ENCODE measurements at places on chromosomes 12 and 14.
A peak's percentile ranks its signal among the peaks of the same experiment; 100 is the strongest.

GRCh38 chr12:5511644-5512600 is 80.0 kb downstream of the NTF3 start:
- peak; percentile 32 for DNase-seq

DNA sequence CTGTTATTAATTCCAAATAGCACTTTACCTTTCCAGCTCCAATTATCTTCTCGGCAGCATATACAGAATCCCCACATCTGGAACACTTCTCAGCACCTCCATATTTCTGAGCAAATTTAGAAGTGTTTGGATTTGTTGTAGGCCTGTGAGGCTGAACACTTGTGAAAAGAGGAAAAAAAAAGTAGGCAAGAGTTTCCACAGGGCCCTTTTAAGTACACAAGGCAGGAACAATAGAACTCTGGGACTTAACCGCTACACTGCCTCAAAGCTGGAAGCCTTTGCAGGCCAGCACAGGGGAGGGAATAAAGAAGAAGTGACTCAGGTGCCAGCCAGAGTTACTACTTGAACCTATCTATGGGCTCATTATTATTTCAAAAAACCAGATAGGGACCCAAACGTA is 18.6 kb downstream of the CSRP2 start:
- no peak for DNase-seq

- DNase-seq = no peak
Observed at GRCh38 chr14:79134361-79134760, 964.2 kb downstream of the NRXN3 start.

DNA sequence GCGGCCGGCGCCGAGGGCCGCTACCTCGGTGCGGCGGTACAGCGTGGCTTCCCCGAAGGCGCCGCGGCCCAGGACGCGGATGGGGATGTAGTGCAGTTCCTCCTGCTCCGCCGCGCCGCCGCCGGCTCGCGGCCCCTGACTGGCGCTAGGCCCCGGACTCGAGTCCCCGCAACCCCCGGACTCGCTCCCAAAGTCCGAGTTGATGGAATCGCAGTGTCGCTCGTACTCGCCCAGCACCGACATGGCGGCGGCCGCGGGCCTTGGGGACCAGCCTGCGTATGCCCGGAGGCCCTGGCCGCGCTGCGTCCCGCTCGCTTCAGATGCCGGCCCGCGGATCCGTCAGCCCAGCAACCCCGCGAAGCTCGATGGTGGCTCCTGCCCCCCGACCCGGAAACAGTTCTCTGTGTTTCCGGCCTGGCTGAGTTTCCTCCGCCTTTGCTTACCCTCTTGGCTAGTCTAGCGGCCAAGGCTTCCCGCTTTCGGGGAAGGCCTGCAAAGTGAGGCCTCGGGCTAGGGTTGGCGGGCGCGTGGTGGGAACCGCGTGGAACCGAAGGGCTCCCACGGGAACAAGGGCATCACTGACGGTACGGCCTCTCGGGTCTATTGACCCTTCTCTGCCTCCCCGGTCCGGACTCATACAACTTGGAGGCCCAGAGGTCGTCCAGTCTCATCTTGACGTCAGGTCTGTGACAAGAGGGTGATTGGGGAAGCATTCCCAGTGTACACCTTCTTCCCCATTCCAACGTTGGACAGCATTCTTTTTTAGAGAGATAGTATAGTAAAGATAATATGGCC is at the start of gene NEK9:
Gene NEK9 (minus strand): TSS at position 370 of the 795 bp plus-strand sequence. CDS start 127 bp downstream, at position 243.
- peak; percentile 91 for DNase-seq

- no peak for DNase-seq
Observed at GRCh38 chr14:77299771-77300170, 20.9 kb downstream of the POMT2 start.

DNA sequence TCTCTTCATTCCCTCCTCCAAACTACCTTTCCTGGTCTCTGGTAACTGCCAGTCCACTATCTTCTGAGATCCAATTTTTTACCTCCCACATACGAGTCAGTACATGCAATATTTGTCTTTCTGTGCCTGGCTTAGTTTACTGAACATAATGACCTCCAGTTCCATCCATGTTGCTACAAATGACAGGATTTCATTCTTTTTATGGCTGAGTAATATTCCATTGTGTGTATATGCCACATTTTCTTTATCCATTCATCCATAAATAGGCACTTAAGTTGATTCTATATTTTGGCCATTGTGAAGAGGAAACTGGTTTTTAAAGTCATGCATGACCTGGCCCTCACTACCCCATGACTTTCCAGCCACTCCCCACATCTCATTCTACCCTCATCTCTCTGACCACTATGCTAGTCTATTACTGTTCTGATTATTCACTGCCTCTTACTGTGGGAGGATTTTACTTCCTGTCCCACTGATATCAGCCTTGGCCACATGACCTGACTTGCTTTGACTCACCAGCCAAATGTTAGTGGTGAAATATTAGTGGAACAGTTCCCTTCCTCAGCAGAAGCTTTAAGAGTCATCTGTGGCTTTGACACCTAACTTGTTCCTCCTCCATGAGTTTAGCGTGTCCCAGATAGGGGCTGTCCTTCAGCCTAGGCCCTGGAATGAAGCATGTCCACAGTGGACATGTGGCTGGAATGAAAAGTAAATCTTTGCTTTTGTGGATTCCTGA is 52.2 kb downstream of the GOLGA5 start:
- DNase-seq = peak; percentile 77

DNA sequence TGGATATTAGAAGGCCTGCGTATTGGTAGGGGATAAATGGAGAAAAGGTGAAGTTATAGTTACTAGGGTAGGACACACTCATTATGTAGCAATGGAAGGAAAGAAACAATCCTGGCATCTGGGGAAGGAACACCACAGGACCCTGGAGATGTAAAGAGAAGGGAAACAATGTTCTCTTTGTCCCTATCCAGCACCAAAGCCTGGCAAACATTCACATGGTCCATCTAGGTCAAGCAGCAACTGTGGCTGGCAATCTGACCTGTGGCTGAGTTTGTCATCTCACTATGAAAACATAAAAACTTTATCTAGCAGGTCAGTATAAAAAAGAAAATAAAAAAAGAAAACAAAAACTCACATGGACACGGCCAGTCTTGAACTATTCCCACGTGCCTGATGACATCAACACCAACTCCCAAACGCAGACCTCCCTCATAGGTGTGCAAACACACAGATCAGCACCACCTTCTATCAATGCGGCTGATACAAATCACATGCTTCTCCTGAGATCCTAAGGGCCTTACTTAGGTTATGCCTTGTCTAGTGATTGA is 2.6 kb downstream of the POMT2 start:
- DNase-seq = no peak

- DNase-seq = no peak
Observed at GRCh38 chr14:90891326-90891725, 75.1 kb upstream of the TTC7B start.

DNA sequence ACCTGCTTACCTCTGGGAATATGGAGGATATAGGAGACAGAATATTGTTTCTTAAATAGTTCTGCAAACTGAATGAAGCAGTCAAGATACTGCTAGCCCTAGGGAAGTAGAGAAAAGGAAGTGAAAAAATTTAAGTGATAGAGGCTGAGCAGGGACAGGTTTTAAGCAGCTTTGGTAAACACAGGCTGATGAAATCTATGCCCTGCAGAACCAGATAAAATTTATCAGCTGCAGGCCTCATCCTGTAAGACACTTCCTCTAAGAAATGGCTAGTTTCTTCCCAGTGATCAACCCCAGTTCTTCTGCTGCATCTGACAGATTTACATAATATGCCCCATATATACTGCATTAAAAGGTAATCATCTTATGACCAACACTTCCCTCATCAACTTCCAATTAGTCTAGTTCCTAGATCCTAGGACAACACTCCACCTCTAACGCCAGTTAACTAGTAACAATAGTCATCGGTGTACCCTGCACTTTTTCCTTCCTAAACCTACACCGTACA is 1.3 kb upstream of the ESYT1 start:
- DNase-seq = peak; percentile 79

DNA sequence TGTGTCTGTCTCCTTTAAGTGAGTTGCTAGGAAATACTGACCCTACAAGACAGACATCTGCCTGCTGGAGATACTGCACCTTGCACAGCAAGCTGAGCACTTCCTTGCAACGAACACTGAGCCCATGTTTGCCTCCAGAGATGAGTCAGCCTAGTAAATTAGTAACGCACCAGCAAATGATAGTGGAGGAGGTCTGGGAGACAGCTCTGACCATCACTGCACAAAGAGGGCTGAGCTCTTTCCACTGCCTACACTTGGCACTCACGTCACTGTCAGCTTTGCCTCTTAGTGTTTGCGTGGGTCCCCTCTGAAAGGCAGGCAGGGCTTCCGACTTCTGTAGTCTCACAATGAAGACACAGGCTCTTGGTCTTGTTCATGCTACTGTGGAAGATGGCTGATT is 109.0 kb downstream of the APAF1 start:
- no peak for DNase-seq

DNA sequence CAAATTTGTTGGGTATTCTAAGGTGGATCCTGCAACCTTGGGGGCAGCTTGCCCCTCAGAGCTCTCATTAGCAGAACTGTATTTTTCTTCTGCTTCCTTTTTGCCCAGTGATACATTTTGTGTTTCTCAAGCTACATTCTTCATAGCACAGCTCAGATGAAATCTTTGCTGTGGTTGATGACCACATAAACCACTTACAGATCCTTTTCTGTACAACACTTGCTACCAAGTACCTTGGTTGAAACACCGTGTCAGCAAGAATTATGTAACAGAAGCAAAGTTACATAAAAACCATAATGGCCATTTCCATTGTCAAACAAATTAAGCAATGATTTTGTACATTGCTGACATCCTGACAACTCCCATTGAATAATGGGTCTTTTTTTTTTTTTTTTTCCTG is 9.7 kb upstream of the PLBD1 start:
- DNase-seq = peak; percentile 16

DNA sequence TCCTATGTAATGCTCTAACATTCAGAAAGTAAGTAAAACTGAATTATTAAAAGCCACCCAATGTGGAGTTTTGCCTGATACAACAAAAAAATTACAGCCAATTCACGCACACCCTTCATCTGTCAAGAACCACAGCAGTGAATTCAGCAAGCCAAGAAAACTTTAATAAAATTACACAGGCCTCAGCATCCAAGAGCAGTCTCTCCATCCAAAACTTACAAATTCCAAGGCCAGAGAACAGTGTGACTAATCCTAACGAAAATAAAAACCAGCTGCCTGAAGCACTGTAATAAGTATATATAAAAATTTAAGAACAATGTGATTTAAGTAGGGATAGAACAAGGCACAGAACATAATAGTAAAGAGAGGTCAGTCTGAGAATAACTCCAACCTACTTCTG is 54.2 kb downstream of the SIX6 start:
- DNase-seq = no peak

- DNase-seq = no peak
Observed at GRCh38 chr14:71533390-71533789, 398.8 kb upstream of the RGS6 start.

- DNase-seq = no peak
Observed at GRCh38 chr12:110858848-110859247, 12.1 kb downstream of the CCDC63 start.

GRCh38 chr14:63224196-63224595 is 20.0 kb downstream of the RHOJ start:
- DNase-seq = no peak

DNA sequence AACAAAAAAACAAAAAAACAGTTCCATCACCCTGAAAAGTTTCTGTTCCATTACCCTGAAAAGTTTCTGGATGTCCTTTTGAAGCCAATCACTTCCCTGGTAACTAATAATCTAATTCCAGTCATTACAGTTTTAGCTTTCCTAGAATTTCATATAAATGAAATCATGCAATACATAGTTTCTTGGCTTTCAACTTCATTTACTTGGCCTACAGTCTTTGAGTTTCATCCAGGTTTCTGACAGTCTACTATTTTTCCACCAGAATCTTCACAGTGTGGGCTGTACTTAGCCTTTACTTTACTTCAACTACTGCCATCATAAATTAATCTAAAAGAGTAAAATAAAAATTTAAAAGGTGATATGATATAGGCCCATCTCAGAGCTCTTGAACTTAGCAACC is 55.5 kb downstream of the RPS6KA5 start:
- no peak for DNase-seq

DNA sequence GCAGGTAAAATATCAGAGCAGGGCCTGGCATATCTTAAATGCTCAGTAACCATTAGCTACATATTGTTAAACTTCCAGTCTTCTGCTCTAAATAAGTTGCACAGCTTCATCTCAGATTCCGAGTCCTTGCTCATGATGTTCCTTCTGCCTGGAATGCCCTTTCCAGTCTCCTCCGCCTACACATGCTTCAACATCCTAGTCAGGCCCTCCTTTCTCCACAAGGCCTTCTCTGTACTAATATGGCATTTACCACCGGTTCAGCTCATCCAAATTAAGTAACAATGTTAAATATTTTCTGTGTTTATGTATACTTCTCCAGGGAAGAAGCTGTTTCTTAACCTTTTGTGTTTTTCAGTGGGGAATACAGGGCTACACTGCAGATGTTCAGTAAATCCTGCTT is 8.5 kb downstream of the DHH start:
- no peak for DNase-seq

DNA sequence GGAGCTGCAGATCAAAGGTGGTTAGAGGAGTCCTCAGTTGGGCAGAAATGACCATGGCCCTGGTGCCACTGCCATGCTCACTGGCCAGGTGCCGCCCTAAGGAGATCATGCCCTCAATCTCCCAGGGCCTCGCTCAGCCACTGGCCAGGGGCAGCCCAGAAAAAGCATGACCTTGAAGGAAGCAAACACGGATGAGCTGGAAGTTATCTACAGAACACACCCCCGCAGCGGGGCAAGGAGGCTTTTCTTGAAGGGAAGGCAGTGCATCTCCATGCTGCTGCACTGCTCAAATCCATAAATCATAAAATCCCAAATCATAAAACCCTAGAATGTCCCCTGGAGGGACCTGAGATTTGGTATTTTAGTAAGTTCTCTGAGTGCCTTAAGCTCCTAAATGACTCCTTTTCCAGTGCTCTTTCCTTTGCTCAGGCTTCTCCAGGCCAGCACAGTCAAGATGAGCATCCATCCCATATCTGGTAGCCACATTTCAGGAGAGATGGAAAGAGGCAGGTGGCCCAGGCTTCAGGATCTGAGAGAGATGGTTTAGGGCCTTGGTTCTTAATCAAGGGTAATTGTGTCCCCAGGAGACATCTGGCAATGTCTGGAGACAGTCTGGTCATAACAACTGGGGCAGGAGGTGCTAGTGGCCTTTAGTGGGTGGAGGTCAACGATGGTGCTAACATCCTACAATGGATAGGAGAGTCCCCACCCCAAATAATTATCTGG is 217.3 kb downstream of the RBM19 start:
- no peak for DNase-seq

DNA sequence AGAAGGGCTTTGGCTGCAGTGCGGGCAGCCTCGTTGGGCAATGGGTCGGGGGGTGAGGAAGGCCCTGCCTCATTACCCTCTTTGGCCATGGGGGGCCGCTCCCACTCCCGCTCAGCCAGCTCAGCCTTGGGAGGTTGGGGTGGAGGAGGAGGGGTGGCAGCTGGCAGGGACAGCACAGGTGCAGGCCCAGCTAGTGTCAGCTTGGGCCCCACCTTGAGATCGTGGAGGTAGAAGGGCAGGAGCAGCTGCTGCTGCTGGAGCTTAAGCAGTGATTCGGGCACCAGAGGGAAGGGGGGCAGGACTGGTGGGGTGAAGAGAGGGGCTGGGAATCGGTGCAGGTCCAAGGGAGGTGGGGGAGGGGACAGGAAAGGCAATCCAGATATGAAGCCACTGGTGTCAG is 26.0 kb downstream of the ZFHX2 start:
- DNase-seq = no peak

Measured in hematopoietic multipotent progenitor cell treated with erythropoietin and hydrocortisone succinate and interleukin-3 and kit ligand, for 8 days (in vitro differentiated cells).